8988T (cell line): ENCODE measurements at places on chromosomes 6 and 20.

- DNase-seq: no peak
Measured at GRCh38 chr6:134034478-134034877, 17.9 kb downstream of the SLC2A12 start.

DNA sequence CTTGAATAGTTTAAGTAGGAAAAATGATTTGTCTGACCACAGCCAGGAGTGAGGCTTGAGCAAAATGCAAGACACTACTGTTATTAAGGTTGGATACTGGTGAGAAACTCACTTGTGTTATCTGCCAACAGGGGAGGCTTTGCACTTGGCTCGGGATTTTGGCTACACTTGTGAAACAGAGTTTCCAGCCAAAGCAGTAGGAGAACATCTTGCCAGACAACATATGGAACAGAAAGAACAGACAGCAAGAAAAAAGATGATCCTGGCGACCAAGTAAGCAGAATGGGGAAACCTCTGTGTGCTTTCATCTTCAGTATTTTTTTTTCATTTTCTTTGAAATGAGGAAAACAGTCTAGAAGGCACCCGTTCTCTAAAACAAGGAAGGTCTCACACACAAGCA, 31.6 kb downstream of the TFAP2D start:
- no peak for DNase-seq

DNA sequence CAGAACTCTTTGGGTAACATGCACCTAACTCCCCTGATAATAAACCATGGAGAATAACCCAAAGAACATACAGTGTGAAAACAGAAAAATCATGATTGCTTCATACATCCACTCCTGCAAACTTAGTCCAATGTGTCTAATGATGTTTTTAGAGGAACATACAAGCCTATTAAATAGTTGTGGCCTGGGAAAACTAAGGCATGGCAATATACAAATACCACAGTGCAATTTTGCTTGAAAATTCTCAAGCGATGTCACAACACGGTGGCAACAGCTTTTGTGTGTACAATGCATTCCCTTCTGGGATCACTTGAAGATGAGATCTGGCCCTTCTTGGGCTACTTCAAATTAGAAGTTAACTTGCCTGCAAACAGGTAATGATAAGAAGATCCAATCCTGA, 16.7 kb downstream of the MAP3K5 start:
- DNase-seq: no peak

GRCh38 chr20:13676682-13677081, 38.0 kb upstream of the TASP1 start:
- no peak for DNase-seq

DNA sequence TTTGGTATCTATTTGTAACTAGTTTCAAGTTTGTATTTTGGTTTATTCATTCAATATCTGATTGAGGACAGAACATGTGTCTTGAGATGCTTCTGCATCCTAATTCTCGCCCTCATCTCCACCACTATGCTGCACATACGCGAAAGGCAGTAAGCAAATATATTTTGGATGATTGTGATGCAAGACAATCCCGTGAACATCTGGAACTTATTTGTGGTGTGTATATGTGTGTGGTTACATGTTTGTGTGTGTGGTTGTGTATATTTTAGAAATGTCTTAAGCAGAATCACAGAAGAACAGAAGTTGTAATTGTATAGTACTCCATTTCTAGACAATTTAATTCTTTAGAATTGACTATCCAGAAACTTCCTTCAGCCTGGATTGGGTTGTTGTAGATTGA, 35.1 kb upstream of the RNF144B start:
- no peak for DNase-seq

GRCh38 chr6:44430326-44430725, 42.8 kb downstream of the CDC5L start:
- DNase-seq: no peak
